ENCODE measurements at places on chromosomes 4 and X.
A peak's percentile ranks its signal among the peaks of the same experiment; 100 is the strongest.

DNA sequence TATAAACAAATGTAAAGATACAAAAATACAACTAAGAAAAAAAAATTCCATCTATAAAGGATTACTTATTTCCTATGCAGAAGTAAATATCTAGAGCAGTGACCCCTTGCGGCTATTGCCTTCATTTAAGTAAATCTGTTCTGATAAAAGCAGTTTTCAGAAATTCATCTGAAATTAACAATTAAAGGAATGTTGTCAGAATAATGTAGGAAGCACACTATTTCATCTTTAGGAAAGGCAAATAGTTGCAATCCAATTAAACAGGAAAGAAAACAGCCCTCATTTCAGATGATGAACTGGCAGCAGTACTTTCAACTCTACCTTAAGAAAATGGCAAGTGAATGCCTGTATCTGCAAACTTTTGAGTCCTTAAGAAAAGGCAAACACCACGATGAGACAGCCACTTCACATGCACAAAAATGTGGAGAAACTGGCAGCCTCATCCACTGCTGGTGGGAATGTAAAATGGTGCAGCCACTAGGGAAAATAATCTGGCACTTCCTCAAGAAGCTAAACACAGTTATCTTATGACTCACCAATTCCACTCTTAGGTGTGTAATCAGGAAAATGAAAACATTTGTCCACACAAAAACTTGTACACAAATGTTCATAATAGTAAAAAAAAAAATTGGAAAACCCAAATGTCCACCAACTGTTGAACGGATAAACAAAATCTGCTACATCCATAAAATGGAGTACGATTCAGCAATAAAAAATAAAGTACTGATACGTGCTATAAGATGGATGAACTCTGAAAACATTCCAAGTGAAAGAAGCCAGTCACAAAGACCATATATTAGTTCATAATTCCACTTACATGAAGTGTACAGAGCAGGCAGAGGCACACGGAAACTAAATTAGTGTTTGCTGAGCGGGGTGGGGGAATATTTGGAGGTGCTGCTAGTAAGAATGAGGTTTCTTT, 2.0 kb upstream of the THAP9 start:
- no peak for DNase-seq

DNA sequence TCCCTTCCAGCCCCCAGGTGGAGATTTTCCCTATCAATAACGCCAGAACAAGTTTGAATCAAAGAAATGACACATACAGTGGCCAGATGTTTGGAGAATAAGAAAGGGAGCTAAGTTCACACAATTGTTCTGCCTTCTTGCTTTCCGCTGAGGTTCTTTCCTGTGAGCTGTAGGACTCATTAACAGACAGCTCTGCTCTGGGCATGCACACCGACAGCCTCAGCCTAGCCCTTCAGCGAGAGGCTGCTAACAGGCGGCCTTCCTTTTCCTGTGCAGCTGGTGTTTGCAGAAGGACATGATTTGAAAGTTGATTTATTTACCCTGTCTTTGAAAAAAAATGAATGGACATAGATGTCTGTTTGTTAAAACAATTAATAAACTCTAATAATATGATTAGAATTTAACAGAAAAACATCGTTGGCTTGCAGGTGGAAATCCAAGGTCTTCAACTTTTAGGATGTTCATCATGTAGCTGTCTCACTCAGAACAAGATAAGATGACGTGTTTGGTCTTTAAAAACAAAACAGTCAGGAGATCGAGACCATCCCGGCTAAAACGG, 183.3 kb downstream of the KDR start:
- DNase-seq = no peak

- no peak for DNase-seq
Measured at GRCh38 chrX:252957-253291, 28.3 kb upstream of the PLCXD1 start.

GRCh38 chrX:10171249-10171648, 14.5 kb downstream of the CLCN4 start:
- no peak for DNase-seq

DNA sequence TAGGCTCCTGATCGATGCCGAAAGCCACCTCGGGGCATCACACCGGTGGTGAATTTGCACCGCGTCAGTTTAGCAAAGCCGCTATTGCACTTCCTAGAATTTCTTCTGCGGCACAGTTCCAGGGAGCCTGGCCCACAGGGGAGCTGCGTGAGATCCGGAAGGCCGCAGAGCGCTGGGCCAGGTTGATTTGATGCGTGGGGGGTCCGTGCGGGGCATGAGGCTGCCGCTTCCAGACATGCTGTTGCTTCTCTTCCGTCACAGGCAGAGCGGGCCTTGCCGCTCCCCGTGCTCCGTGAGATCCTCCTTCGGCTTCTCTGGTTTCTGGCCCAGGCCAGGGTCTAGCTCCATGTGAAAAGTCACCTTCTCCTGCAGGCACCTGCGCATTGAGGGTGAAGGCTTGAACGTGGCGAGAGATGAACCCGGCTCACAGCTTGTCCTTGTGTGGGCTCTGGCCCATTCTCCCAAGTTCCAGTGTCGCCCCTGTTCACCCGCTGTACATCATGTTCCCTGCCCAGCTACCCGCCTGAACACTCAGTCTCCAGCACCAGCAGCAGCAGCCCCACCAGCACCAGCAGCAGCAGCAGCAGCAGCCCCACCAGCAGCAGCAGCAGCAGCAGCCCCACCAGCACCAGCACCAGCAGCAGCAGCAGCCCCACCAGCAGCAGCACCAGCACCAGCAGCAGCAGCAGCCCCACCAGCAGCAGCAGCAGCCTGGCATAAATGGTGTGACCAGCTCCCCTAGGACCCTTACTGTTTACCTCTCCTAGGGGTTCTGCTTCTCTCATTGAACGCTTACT, 131.2 kb downstream of the TRIML1 start:
- no peak for DNase-seq

- no peak for DNase-seq
Measured at GRCh38 chr4:182800216-182800515, 117.0 kb downstream of the DCTD start.

GRCh38 chrX:3167771-3168170, 126.5 kb downstream of the ARSF start:
- no peak for DNase-seq

- DNase-seq = no peak
Measured at GRCh38 chr4:15354371-15355297, 73.2 kb upstream of the C1QTNF7 start.

GRCh38 chrX:133594156-133594555, 178.9 kb upstream of the GPC4 start:
- no peak for DNase-seq

GRCh38 chrX:20212486-20213089, 54.1 kb downstream of the RPS6KA3 start:
- no peak for DNase-seq

- no peak for DNase-seq
Measured at GRCh38 chrX:138683600-138683999, 27.9 kb downstream of the FGF13 start.

DNA sequence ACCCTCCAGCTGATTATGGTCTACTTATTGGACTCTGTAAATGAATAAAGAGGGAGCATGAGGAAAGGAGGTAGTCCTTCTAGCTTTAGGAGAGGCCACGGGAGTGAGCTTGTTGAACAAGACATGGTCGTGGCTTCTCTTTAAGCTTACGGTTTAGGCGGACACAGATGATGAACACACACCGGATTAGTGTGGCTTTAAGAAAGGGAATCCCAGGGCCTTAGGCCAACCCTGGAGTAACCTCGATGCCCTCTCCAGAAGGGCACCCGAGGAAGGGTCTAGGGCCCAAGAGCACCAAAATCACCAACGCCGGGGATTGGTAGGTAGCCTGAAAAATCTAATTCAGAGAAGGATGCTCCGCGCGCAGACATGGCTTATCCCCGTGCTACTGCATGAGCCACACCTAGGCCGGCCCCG, 39.4 kb downstream of the ERVMER34-1 start:
- DNase-seq = no peak

DNA sequence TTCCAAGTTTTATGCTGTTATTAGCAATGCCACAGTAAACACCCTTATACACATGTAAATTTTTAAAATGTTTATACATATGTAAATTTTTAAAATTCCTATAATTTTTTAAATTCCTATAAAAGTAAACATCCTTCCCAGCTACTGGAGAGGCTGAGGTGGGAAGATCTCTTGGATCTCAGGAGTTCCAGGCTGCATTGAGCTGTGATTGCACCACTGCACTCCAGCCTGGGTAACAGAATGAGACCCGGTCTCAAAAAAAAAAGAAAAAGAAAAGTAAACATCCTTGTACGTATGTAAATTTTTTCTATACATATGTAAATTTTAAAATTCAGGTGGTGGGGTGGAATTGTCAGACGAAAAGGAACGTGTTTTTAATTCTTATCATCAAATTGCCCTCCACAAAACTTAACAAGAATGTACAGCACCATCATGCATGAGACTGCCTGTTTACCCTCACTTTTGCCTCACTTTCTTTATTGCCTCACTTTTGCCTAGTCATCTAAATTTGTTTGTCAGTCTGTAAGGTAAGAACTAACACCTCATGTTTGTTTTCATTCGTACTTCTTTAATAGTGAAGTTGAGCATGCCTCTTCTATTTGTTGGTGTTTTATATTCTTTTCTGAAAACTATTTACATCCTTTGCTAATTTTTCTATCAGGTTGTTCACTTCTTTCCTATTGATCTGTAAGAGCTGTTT, 8.0 kb downstream of the SLC7A3 start:
- no peak for DNase-seq

GRCh38 chr4:88991746-88992145, 65.2 kb downstream of the FAM13A start:
- DNase-seq = no peak

DNA sequence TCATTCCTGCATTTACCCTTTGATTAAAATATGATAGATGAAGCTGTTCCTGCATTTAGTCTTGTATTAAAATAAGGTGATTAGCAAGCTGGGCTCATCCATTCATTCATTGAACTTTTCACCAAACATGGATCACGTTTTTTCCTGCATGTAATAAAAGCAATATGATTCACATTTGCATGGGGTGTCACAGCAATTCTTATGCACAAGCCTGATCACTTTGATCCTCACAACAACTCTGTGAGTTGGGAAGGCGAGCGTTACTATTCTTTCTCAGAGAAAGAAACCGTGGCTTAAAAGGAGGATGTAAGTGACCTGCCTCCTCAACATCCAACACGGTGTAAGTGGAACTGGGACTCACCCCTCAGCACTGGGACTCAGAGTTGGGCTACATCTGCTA, 20.0 kb downstream of the CHRNA9 start:
- DNase-seq = no peak

DNA sequence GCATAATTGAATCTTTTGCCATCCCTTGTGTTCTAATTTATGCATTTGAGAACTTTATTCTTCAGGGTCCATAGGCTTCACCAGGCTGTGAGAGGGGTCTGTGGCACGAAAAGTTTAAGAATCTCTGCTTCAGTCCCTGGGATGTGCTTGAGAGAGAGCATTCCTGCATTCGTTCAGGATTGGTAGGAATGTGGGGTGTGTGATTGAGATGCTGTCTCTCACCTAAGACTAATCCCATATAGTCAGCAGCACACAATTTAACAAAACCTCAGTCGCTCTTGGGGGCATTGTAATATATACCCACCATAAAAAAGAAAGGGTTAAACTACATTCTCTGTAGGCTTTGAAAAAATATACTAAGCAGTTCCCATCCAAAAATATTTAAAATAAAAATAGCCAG, 41.7 kb downstream of the PTTG2 start:
- DNase-seq = no peak

DNA sequence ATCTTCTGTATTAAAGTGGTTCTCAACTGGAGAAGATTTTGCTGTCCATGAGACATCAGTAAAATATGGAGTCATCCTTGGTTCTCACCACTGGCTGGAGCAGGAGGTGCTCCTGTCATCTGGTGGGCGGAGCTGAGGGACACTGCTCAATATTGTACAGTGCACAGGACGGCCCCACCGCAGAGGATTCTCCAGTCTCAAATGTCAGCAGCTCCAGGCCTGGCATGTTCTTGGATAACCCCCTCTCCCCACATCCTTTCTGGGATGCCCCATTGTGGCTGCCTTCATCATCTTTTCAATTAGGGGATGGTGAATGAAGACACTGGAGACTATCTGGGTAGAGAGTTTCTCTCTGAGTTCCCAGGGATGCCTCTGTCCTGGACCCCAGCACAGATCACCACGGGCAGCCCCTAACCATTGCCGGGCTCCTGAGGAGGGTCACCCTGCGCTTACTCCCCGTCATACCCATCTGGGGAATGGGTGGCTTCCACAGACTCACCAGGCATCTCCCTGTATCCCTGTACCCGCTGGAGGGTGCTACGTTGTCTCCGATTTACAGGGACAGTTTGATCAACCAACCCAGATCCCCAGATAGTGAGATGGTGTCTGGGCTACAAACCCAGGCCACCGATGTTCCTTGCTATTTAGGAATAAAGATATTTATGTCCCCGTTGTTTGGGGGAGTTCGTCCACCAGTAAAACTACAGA, 21.9 kb upstream of the P2RY8 start:
- DNase-seq = no peak

GRCh38 chrX:5242091-5242790, 986.4 kb downstream of the NLGN4X start:
- no peak for DNase-seq

DNA sequence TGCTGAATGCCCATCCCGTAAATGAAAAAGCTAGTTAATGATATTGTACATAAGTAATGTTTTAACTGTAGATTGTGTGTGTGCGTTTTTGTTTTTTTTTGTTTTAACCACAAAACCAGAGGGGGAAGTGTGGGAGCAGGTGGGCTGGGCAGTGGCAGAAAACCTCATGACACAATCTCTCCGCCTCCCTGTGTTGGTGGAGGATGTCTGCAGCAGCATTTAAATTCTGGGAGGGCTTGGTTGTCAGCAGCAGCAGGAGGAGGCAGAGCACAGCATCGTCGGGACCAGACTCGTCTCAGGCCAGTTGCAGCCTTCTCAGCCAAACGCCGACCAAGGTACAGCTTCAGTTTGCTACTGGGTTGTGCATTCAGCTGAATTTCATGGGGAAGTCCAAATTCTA, at the start of gene SPP1:
SPP1 (plus strand) TSS at position 249 of the 400 bp plus-strand sequence. CDS start 1,182 bp downstream, outside the sequence.
- DNase-seq = no peak

GRCh38 chr4:6574747-6575502, at the start of gene MAN2B2:
Gene MAN2B2, plus strand, starts transcription at chr4:6575189. Its CDS starts 22 bp downstream, at chr4:6575211.
- DNase-seq = peak; percentile 66

GRCh38 chr4:94803181-94803580, 45.4 kb downstream of the BMPR1B start:
- DNase-seq = no peak

GRCh38 chrX:25006586-25007058, 9.1 kb downstream of the ARX start:
- DNase-seq = no peak

DNA sequence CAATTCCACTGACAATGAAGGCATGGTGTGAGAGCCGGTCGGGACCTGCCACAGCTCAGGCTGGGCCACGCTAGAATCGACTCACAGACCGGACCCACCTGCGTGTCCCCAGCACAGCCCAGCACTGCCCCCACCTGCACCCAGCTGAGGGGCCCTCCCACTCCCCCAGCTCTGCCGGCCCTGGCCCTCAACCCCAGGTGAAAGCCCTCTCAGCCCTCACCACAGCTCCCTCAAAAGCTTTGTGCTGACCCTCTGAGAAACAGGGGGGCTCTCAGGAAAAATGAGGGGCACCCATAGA, 25.1 kb downstream of the GAK start:
- DNase-seq = no peak

- no peak for DNase-seq
Measured at GRCh38 chr4:15955670-15956069, 7.3 kb downstream of the FGFBP2 start.

GRCh38 chr4:120869613-120870278, 52.8 kb downstream of the PRDM5 start:
- DNase-seq = no peak
